ENCODE measurements at places on chromosomes 5 and 9. TPM values are rescaled to one million over a fixed set of nuclear protein-coding genes. Genes with fewer than 3 reads are reported as not detected.

Gene ZFP2
- 1.8 TPM for total RNA-seq

Gene GGTA1
- not detected for total RNA-seq

Gene SMIM33
- total RNA-seq: not detected

Gene HSPA5
- 76.5 TPM for total RNA-seq

Gene TENT4A
- 17.6 TPM for total RNA-seq

Gene FAM151B
- 3.4 TPM for total RNA-seq

Gene ZNF474
- 0.43 TPM for total RNA-seq

Gene FOXD4L5
- not detected for total RNA-seq

Gene SLC22A4
- 26.3 TPM for total RNA-seq

Gene GARNL3
- 0.43 TPM for total RNA-seq

Gene UNC13B
- 11.9 TPM for total RNA-seq

Gene MARVELD2
- total RNA-seq: 5.5 TPM

Gene EDIL3
- total RNA-seq: 16.3 TPM

Gene HAVCR1
- total RNA-seq: not detected

Gene PCDHA3
- not detected for total RNA-seq

Gene C9orf153
- total RNA-seq: not detected

Gene RABEPK
- 25.0 TPM for total RNA-seq

Gene SPOCK1
- total RNA-seq: 238 TPM

Gene SLC1A3
- 2.5 TPM for total RNA-seq

Gene DNAI1
- not detected for total RNA-seq

Gene SPINK7
- total RNA-seq: not detected

Gene ADAMTS13
- total RNA-seq: 2.1 TPM

Gene HTR1A
- not detected for total RNA-seq

Gene ADAMTSL2
- total RNA-seq: 0.11 TPM

Gene LPAR1
- total RNA-seq: 90.8 TPM

Gene GLRA1
- not detected for total RNA-seq

Gene PCDHA13
- total RNA-seq: not detected

Gene PCDHB3
- total RNA-seq: 1.1 TPM

Gene NDST1
- total RNA-seq: 129 TPM

Gene DENND4C
- 28.9 TPM for total RNA-seq

Gene CCNO
- total RNA-seq: 3.3 TPM

Gene FAM169A
- total RNA-seq: 0.22 TPM

Gene PALM2AKAP2
- total RNA-seq: 12.5 TPM

Gene PRSS3
- 30.7 TPM for total RNA-seq

Gene IFNA2
- not detected for total RNA-seq

Gene MSANTD3
- total RNA-seq: 59.3 TPM

Gene NUTM2G
- total RNA-seq: not detected

Gene FOXD4L6
- total RNA-seq: not detected

Gene MSX2
- total RNA-seq: 2.4 TPM

Gene ITGA2
- 24.3 TPM for total RNA-seq

Gene DBH
- total RNA-seq: not detected

Gene OBP2B
- total RNA-seq: not detected

Gene GNAQ
- total RNA-seq: 41.0 TPM
